ENCODE measurements at places on chromosomes 6 and 20.

GRCh38 chr6:158121335-158121734, 46.7 kb downstream of the SERAC1 start:
- no peak for DNase-seq

GRCh38 chr6:96468681-96469224, 52.9 kb upstream of the UFL1 start:
- DNase-seq = no peak

DNA sequence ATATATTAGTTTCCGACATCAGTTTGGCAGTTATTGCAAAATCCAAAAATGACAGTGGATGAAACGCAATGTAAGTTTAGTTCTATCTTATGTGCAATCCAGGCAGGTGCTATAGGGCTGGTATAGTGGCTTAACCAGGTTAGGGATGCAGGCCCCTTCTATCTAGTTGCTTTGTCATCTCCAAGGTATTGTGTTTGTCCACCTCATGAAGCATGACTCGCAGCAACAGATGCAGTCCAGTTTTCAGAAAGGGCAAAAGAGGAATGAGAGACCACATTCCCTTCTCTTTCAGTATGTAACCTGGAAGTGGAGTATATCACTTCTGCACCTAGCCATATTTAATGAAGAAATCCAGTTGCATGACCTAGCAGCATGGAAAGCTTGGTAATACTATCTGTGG, 59.7 kb downstream of the PKIB start:
- DNase-seq = no peak

DNA sequence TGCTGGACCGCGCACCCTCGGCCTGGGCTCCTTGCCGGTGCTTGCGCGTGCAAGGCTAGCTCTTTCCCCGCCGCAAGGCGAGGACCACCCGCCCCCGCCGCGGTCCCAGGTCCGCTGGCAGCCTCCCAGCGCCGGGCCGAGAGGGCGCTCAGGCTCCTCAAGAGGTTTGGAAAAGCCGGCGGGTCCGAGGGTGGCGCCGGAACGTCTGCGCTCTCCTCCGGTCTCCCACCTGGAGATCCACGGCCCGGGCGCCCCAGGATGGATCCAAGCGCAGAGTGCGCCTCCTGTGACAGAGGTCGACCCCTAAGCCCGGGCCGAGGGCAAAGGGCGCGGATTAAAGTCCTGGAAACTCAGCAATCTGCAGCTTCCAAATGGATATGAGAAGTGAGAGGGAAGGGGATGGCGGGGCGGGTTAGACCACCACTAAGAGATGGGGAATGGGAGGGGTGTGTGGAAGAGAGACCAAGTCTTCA, 575 bp upstream of the MICAL1 start:
- no peak for DNase-seq

GRCh38 chr6:111940801-111941200, 67.5 kb upstream of the FYN start:
- DNase-seq = no peak

DNA sequence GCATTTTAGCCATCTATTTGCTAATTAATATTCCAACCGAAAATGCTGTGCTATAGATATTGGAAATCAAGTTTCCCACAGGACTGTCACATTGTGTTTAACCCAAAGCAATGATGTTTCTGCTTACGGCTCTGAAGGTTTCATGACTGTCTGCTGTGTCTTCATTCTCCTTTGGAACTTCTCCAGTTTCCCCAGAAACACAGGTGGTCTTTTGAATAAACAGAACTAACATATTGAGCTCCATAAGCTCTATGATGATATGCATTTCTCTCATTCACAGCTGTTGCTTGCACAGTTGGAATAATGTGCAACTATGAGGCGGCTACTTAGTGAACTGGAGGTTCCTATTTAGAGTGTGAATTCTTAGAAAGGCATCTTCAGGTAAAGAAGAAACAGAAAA, 266.0 kb upstream of the ID4 start:
- no peak for DNase-seq
